Caco-2 (cell line): ENCODE measurements at places on chromosomes 5 and 9. TPM values are rescaled to one million over a fixed set of nuclear protein-coding genes. Genes with fewer than 3 reads are reported as not detected.

Gene ADAMTSL2
- 0.46 and 0.68 TPM in 2 replicates for total RNA-seq

Gene LCN1
- not detected in 2 replicates for total RNA-seq

Gene FAM81B
- not detected in 2 replicates for total RNA-seq

Gene CEMIP2
- total RNA-seq: 28.4 and 37.2 TPM in 2 replicates

Gene FOXD4L6
- not detected in 2 replicates for total RNA-seq
